ENCODE measurements at places on chromosomes 12 and 14.

DNA sequence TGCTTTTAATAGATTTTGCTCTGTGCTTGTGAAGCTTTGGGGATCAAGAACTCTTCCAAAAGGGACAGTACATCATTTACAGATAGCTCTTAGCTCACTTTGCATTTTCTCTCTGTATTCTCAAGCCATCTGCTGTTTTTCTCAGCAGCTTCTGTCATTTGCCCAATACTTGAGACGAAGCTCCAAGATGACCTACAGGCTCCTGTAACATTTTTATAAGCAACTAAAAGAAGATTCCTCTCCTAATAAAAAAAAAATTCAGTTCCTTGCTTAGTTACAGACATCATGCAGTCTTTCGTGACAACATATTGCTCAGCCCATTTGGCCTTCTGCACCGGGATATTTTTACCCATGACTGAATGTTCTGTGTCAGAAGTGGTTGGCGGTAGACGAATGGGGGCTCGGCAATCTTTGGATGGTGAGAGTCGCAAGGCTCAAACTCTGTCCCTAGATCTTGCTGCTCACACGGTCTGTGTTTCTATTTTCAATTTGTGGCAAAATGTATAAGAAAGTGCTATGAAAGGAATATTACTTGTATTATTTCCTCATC is 215.6 kb downstream of the FSCB start:
- DNase-seq = no peak

GRCh38 chr12:18108611-18109010 is 18.6 kb upstream of the RERGL start:
- no peak for DNase-seq

GRCh38 chr12:32104572-32105355 is 1.9 kb upstream of the BICD1 start:
- no peak for DNase-seq

GRCh38 chr14:103899833-103900232 is 28.4 kb upstream of the TDRD9 start:
- DNase-seq = no peak

- DNase-seq = peak; percentile 34
Observed at GRCh38 chr12:110937104-110937641, 16.8 kb upstream of the MYL2 start.

GRCh38 chr14:87971010-87971409 is 22.0 kb downstream of the GALC start:
- no peak for DNase-seq

- no peak for DNase-seq
Observed at GRCh38 chr12:121711361-121712189, 977 bp upstream of the TMEM120B start.

DNA sequence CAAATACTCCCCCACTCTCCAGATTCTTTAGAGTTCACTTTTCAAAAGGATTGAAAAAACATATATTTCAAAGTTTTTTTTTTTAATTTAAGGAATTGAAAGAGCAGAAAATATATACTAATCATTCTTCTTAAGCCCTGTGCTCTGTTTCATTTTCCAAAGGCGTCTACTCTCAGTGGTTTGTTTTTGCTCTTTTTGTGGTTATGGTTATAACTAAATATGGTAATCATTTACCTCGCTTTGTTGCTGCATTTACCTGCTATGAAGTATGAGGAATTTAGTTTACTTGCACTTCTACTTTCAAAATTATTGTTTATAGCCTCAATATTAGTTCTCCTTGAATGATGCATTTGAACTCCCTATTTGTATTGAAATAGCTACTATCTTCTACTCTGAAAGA is 55.9 kb upstream of the LRRK2 start:
- DNase-seq = no peak

- DNase-seq = no peak
Observed at GRCh38 chr14:68607081-68607866, 185.6 kb downstream of the ZFP36L1 start.

GRCh38 chr12:8145754-8146441 is 10.9 kb upstream of the ZNF705A start:
- no peak for DNase-seq

- no peak for DNase-seq
Observed at GRCh38 chr12:94841904-94842610, 161.4 kb downstream of the NDUFA12 start.

GRCh38 chr14:90791486-90791885 is 24.7 kb downstream of the TTC7B start:
- DNase-seq = no peak

GRCh38 chr14:52748647-52749292 is 18.8 kb downstream of the STYX start:
- no peak for DNase-seq

- DNase-seq = no peak
Observed at GRCh38 chr14:50402965-50403364, 6.3 kb upstream of the CDKL1 start.

DNA sequence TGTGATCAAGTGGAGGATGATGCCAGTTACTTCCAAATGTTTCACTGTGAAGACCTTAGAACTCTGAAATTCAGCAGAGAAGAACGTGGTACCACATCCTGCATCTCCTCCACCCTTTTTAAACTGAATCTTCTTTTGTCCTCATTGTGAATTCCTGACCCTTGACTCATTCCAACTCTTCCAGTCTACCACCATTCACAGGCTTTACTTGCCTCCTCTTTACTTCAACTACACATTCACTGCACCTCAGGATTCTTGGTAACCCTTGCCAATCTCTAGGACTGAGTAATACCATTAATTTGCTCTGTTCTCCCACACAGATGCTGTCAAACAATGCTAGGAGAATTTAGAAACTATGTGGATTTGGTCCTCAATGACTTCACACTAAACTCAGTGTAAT is 37.3 kb downstream of the PPP1R12A start:
- DNase-seq = no peak

- no peak for DNase-seq
Observed at GRCh38 chr12:24025153-24025798, 75.8 kb upstream of the SOX5 start.

DNA sequence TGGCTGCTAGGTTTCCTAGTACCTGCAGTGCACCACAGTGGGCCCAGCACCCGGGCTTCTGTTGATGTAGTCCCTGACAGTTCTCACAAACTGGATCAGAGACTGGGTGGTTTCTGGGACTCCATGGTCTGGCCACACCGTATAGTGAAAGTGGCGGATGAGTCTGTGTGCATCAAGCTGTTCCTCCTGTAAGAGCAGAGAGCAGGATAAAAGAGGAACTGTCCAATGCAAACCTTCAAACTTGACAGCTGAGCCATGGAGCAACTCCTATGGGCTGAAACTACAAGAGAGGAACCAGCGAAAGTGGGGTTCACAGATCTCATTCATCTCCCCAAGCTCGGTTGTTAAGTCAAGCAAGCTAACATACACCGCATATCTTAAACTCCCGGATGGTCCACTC is 102.8 kb downstream of the PTPRB start:
- DNase-seq = no peak

GRCh38 chr12:69274861-69275260 is 35.5 kb downstream of the CPSF6 start:
- no peak for DNase-seq

- no peak for DNase-seq
Observed at GRCh38 chr12:41795051-41795600, 349.5 kb downstream of the GXYLT1 start.

GRCh38 chr14:51805541-51805940 is 54.9 kb upstream of the GNG2 start:
- DNase-seq = no peak

- no peak for DNase-seq
Observed at GRCh38 chr12:95298916-95299315, 81.3 kb downstream of the VEZT start.

DNA sequence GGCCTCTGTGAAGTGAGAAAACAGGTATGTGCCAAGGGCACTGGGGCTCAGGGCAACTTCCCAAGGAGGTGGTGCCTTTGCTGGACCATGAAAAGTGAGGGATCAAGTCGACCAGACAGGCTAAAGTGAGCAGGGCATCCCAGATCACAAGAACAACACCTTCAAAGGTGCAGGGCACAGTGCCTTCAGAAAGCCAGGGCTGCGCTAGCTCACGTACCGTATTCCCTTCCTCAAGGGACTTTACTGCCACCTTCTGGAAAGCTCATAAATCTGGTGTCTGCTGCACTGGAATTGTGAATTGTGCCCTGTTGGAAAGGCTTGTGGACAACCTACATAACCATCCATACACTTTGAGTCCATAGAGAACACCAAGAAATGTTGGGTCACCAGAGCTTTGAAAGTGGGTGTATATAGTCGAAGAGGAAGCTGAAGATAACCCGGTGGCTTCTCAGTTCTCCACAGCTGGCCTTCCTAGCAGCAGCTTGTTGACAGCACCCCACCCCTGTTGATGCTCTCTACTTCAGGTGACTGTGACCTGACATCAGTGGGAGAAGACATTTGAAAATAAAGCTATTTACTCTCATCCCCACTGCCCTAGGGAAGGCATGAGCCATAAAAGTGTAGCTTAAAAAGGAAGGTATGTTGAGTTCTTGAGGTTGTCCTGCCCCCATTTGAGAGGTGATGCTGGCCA is 24.5 kb downstream of the FIGNL2 start:
- no peak for DNase-seq

DNA sequence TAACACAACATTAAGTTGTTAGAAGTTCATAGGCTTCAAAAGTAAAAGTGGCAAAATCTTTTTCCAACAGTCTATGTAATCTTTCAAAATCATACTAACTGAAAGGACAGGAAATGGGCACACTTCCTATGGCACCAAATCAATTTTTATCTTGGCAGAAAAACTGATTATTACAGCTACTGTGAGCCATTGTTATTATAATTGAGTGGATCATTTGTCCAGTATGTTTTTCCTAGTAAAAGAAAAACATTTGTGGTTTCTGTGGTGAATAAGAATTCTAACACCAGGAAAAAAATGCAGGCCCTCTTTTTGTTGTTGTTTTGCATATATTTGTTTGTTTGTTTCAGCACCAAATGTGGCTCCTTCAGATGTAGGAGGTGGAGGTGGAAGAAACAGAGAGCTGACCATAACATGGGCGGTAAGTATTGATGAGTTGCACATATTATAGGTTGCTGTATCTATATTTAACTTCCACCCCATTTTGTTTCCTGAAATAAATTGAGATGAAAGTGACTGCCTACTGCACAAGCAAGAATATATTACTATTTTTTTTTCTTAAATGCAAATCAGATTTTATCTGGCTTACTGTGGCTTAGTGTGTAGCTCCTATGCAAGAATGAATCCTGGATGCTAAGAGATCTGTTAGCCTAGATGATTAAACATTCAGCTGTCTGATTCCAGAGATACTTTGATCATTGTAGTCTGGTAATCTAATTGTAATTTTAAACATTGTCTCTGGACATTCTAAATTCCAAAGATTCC is 174.1 kb upstream of the PDZRN4 start:
- no peak for DNase-seq

GRCh38 chr12:21984375-21984774 is 43.1 kb upstream of the ABCC9 start:
- DNase-seq = peak; percentile 48

GRCh38 chr12:114409852-114410600 is 4.1 kb upstream of the TBX5 start:
- no peak for DNase-seq

DNA sequence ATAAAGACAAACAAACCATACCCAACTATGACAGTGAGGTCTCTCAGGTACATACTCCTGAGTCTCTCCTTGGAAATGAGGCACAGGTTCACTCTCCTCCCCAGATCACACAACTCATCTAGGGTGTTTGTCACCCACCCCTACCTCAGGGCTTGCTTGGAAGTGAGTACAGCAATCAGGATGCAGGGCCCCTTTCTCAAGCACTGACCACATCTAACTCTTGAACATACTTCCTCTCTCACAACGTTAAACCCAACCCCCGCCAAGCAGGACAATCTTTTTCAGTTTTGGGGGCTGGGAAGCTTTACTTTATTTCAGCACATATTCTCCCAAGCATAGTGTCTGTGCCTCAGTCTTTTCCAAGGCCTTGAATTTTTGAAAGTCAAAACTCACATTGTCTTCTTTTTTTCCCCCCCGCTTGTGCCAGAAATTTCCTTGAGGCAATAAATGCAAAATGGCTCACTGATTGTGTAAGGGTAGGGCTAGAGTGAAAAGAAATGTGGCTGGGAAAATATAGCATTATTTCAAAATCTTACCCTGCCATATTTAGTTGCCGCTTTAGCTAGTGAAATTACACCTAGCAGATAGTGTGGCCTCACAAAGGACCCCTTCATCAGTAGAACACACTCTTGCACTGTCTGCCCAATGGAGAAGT is 2.4 kb upstream of the GPR65 start:
- DNase-seq = no peak

- no peak for DNase-seq
Observed at GRCh38 chr12:49825971-49826421, 2.2 kb downstream of the NCKAP5L start.

- DNase-seq = no peak
Observed at GRCh38 chr12:6201213-6201608, 1.0 kb downstream of the CD9 start.

- no peak for DNase-seq
Observed at GRCh38 chr14:59585891-59586554, 9.4 kb upstream of the CCDC175 start.

GRCh38 chr12:101470939-101471338 is 4.2 kb upstream of the SPIC start:
- no peak for DNase-seq
